Aorta (tissue), 5 donors: ENCODE measurements at places on chromosomes 6 and 20. TPM values are rescaled to one million over a fixed set of nuclear protein-coding genes. Genes with fewer than 3 reads are reported as not detected.

GRCh38 chr6:118886641-118887040, 7.3 kb upstream of the ASF1A start:
- DNase-seq = no peak
- H3K27me3 ChIP-seq = no peaks in the 10 kb centered on the region
- H3K36me3 ChIP-seq = no peaks in the 10 kb centered on the region
- no peak overlapping the region for H3K4me3 ChIP-seq
- no peak overlapping the region for H3K27ac ChIP-seq
- no peaks in the 10 kb centered on the region for H3K4me1 ChIP-seq

DNA sequence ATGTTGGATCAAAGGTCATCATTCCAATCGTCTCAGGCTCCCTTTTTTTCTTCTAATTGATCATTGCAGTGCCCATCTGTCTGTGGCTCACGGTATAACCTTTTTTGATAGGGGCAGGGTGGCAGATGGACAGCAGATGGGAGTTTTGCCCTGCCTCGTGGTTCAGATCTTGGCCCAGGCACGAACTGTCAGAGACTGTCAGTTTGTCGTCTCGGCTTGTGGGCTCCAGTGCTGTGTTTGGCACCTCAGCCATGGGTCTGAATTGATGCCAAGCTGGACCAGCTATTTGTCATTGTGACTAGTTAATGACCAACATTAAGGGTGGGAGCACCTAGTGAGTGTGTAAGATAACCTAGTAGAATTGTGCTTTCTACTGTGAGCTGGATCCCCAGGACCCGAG, 197.6 kb downstream of the PRL start:
- no peak overlapping the region for H3K27ac ChIP-seq
- peak; percentile 54 for DNase-seq
- H3K27me3 ChIP-seq = no peaks in the 10 kb centered on the region
- no peaks in the 10 kb centered on the region for H3K36me3 ChIP-seq

Gene CCN2
- 1,507 TPM for total RNA-seq

- no peak overlapping the region for H3K4me3 ChIP-seq
- no peak overlapping the region for H3K27ac ChIP-seq
- H3K27me3 ChIP-seq = no peaks in the 10 kb centered on the region
- H3K36me3 ChIP-seq = no peaks in the 10 kb centered on the region
- no peaks in the 10 kb centered on the region for H3K4me1 ChIP-seq
These were observed 40.4 kb upstream of the ARG1 start for GRCh38 chr6:131532580-131533039.

DNA sequence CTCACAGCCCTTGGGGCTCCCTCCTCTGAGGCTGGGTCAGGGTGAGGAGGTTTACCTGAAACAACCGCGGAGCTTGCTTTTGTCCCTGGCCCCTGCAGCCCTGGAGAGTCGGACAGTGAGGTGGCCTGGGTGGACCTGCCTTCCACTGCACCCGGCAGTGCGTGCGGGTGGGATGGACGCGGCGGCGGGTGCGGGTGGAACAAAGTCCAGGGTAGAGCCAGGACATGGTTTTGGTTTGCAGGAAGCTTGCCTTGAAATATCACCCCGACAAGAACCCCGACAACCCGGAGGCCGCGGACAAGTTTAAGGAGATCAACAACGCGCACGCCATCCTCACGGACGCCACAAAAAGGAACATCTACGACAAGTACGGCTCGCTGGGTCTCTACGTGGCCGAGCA, 27.1 kb downstream of the UCKL1 start:
- no peaks in the 10 kb centered on the region for H3K4me1 ChIP-seq
- no peak overlapping the region for H3K4me3 ChIP-seq
- H3K27me3 ChIP-seq = no peaks in the 10 kb centered on the region
- H3K27ac ChIP-seq = no peak overlapping the region
- H3K36me3 ChIP-seq = peaks cover 13% of the 10 kb centered on the region

Gene CST5
- total RNA-seq = not detected

DNA sequence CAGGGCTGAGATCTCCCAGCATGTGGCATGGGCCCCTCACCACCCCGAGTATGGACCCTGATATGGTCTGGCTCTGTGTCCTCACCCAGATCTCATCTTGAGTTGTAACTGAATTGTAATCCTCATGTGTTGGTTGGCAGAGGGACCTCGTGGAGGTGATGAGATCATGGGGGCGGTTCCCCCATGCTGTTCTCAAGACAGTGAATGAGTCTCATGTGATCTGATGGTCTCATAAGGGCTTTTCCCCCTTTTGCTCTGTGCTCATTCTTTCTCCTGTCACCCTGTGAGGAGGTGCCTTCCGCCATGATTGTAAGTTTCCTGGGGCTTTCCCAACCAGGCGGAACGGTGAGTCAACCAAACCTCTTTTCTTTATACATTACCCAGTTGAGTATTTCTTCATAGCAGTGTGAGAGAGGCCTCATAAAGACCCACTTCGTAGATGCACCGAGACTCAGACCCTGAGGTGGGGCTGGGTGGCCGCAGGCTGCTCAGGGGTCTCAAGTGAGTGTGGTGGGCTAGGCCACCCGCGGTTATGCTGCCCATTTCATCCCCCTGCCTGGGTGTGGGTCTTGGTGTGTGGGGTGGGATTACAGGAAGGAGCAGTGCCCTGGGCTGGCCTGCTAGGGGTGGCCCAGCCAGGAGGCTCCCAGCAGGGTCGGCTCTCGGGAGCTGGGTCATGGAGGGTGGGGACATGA, 26.2 kb upstream of the GATA5 start:
- H3K27ac ChIP-seq = no peak overlapping the region
- no peaks in the 10 kb centered on the region for H3K36me3 ChIP-seq
- no peaks in the 10 kb centered on the region for H3K4me1 ChIP-seq
- H3K4me3 ChIP-seq = no peak overlapping the region
- DNase-seq = peak; percentile 45

Gene EEF1A2
- 0.88 TPM for total RNA-seq

GRCh38 chr20:22619272-22619671, 34.9 kb upstream of the FOXA2 start:
- H3K36me3 ChIP-seq = no peaks in the 10 kb centered on the region
- peaks cover 2% of the 10 kb centered on the region for H3K27me3 ChIP-seq
- DNase-seq = no peak
- H3K4me1 ChIP-seq = no peaks in the 10 kb centered on the region

Gene CFB
- total RNA-seq = 56.7 TPM

DNA sequence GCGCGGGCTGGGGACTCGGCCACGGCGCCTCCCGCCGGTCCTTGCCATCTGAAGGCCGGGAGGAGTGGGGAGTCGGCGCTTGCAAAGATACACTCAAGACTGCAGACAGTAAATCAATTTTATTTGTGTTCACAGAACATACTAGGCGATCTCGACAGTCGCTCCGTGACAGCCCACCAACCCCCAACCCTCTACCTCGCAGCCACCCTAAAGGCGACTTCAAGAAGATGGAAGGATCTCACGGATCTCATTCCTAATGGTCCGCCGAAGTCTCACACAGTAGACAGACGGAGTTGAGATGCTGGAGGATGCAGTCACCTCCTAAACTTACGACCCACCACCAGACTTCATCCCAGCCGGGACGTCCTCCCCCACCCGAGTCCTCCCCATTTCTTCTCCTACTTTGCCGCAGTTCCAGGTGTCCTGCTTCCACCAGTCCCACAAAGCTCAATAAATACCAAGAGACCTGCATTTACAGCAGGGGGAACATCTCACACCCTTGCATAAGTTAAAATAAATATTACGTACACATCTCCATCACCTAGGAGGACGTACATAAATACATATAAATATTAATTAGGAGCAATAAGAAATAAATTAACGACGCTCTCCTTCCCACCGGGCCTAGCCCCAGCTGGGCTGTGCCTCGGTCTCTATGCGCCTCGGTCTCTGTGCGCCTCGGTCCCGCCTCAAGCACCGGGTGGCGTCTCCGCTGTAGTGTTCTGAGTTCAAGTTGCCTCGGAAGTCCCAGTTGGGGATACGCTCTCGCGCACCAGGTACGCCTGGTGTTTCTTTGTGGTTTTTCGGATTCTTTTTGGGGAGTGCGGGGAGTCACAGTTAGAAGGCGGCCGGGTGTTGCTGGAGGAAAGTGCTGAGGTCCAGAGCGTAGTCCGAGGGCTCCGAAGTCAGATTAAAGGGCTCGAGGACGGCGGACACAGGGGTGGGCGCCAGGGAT, 889 bp upstream of the FLOT1 start:
- H3K36me3 ChIP-seq = peaks cover 4% of the 10 kb centered on the region
- H3K27ac ChIP-seq = peak overlapping the region; percentile 15
- H3K4me3 ChIP-seq = peak overlapping the region; percentile 37
- peak; percentile 82 for DNase-seq
- H3K4me1 ChIP-seq = no peaks in the 10 kb centered on the region
- no peaks in the 10 kb centered on the region for H3K27me3 ChIP-seq

DNA sequence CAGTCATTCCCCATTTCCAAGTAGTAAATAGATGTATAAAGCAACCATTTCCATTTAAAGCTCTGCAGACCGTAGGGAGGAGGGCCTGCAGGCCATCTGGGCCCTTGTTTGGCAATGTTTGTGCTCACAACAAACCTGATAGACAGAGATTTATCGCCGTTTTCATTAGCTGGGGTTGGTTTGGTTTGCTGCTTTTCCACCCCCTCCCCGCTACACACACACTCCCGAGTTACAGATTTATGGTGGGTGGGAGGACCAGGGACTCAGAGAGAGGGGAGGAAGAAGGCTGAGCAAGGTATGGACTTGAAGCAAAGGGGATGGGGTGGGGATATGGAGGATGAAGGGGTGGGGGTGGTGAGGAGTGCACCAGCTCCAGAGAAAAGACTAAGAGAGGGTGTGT, 36.6 kb upstream of the FOXP4 start:
- H3K4me1 ChIP-seq = no peaks in the 10 kb centered on the region
- no peak overlapping the region for H3K27ac ChIP-seq
- no peak for DNase-seq
- H3K27me3 ChIP-seq = no peaks in the 10 kb centered on the region
- no peaks in the 10 kb centered on the region for H3K36me3 ChIP-seq

Gene PMEPA1
- 188 TPM for total RNA-seq

DNA sequence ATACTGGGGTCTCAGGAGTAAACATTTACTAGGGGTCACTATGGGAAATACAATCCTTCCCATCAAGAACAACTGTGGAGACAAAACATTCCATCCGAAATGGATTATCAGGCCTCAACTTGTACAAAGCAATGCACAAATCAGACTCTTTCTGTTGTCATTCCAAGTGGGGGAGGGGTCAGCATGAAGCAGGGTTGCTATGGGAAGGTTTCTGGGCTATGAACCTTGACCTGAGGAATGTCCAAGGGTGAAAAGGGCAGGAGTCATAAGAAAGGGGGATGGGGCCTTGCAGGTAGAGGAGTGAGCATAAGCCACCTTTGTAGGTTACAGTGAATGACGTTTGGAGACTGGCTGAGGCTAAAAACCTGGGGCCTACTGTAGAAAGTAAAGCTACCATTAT, 3.1 kb downstream of the METTL24 start:
- H3K36me3 ChIP-seq = no peaks in the 10 kb centered on the region
- no peak overlapping the region for H3K27ac ChIP-seq
- DNase-seq = no peak
- H3K27me3 ChIP-seq = no peaks in the 10 kb centered on the region
- peaks cover 8% of the 10 kb centered on the region for H3K4me1 ChIP-seq
- no peak overlapping the region for H3K4me3 ChIP-seq

Gene TBC1D32
- 4.5 TPM for total RNA-seq

DNA sequence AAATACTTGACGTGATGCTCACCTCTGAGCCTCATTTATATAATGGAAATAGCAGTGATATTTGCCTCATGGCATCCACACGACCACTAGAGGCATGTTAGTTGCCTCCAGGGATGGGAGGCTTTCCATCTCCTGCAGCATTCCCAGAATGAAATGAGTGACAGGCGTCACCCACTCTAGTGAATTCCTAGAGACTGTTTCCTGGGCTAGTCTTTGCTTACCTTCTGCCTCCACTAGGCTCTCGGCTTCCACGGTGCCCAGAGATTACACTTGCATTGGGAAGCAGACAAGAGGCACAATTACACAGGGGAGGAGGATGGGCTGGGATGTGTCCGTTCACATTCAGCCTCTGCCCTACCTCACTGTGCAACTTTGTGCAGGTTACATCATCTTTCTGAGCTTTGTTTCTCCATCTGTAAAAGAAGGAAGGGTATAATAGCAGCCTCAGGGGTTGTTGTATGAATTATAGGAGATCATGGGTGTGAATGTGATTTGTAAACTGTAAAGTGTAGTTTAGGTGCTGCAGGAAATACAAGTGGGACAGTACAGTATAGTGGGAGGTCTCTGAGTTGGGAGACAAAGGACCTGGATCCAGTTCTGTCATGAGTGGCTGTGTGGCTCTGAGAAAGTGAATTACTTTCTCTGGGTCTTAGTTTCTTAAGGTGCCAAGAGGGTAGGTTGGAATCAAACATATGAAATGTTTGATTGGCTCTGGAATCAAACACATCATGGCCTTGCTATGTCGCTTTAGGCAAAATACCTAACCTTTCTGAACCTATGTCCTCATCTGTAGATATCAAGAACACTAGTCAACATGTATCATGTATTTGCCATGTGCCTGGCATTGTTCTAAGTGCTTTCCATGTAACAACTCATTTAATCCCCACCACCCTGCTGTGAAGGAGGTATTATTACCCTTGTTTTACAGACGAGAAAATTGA, 3.6 kb upstream of the VSTM2L start:
- H3K27me3 ChIP-seq = no peaks in the 10 kb centered on the region
- no peaks in the 10 kb centered on the region for H3K36me3 ChIP-seq
- no peaks in the 10 kb centered on the region for H3K4me1 ChIP-seq
- no peak overlapping the region for H3K4me3 ChIP-seq
- DNase-seq = no peak

DNA sequence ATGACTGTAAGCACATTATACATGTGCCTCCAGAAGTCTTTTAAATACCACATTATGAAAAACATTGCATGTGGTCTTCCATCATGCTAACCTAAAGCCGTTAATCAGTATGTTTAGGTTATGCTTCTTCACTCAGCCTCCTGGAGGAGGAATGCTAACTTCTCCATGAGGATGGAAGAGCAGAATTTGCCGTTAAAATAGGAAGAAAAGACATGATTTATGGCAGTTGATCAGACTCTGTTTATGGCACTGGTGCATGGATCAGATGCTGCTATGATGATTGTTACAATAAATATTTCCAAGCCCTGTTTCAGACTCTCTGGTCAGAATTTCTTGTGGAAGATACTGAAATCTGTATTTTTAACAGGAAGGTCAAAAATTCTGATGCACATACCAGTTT, 31.7 kb downstream of the MAP3K4 start:
- no peak overlapping the region for H3K4me3 ChIP-seq
- no peak overlapping the region for H3K27ac ChIP-seq

Gene ZSCAN23
- total RNA-seq = 2.9 TPM

Gene ELOVL4
- total RNA-seq = 3.3 TPM

GRCh38 chr6:144149894-144150709, at the start of gene STX11:
TSS of gene STX11 (plus strand) at chr6:144150517. CDS start at chr6:144186628, 36,111 bp downstream.
- no peaks in the 10 kb centered on the region for H3K36me3 ChIP-seq
- H3K27ac ChIP-seq = no peak within 1 kb of the TSS
- no peaks in the 10 kb centered on the region for H3K4me1 ChIP-seq
- no peaks in the 10 kb centered on the region for H3K27me3 ChIP-seq

- H3K4me3 ChIP-seq = no peak overlapping the region
- no peaks in the 10 kb centered on the region for H3K36me3 ChIP-seq
- DNase-seq = no peak
- no peaks in the 10 kb centered on the region for H3K27me3 ChIP-seq
- no peaks in the 10 kb centered on the region for H3K4me1 ChIP-seq
- no peak overlapping the region for H3K27ac ChIP-seq
These were observed 433.9 kb upstream of the MAP3K7 start for GRCh38 chr6:91020744-91021143.
